HCT116 (cell line): ENCODE measurements at places on chromosomes 3 and 15. TPM values are rescaled to one million over a fixed set of nuclear protein-coding genes. Genes with fewer than 3 reads are reported as not detected.

The CHRNA7 gene
- total RNA-seq = 6.8 TPM

GRCh38 chr15:58438956-58439355 is 7.2 kb downstream of the LIPC start:
- H3K4me3 ChIP-seq = no peak overlapping the region
- peak overlapping the region; percentile 98 for H3K27ac ChIP-seq
- DNase-seq = peak; percentile 60
- H3K4me1 ChIP-seq = peaks cover 54% of the 10 kb centered on the region
- no peaks in the 10 kb centered on the region for H3K27me3 ChIP-seq
- H3K36me3 ChIP-seq = no peaks in the 10 kb centered on the region

GRCh38 chr3:149648525-149648924 is 9.3 kb downstream of the WWTR1 start:
- H3K36me3 ChIP-seq = peaks cover 12% of the 10 kb centered on the region
- no peaks in the 10 kb centered on the region for H3K27me3 ChIP-seq
- peaks cover 32% of the 10 kb centered on the region for H3K4me1 ChIP-seq
- no peak overlapping the region for H3K4me3 ChIP-seq
- no peak for DNase-seq
- no peak overlapping the region for H3K27ac ChIP-seq

DNA sequence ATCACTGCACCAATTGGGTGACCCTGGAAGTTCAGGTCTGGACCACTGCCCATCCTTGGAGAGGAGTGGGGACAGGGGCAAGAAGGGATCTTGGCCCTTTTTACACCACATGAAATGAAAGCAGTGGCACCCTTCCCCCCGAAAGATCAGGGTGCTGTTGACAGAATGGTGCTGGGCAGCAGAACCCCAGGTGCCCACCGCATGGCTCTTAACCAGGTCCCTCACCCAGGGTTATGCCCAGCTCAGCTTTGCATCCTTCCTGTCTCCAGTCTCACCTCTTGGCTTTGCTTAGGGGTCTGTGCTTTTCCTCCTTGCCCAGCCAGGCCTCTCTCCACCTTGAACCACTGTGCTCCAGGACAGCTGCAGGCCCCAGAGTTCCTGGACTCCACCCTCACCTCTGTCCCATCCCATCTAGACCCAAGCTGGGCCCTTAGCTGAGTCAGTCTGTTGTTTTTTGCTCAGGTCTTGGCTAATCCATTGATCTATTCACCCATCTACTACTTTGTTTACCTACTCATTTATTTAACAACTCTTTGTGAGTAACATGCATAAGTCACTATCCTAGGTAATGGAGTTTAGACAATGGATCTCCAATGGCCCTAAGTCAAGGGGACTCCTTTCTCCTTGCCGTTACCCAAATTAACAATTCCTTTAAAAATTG is 77.1 kb upstream of the PRR23E start:
- no peak overlapping the region for H3K27ac ChIP-seq
- H3K4me3 ChIP-seq = no peak overlapping the region
- DNase-seq = no peak
- no peaks in the 10 kb centered on the region; the same call in 1 of the 2 replicates for H3K27me3 ChIP-seq

- DNase-seq = no peak
- H3K4me3 ChIP-seq = no peak overlapping the region
- H3K27ac ChIP-seq = no peak overlapping the region
- no peaks in the 10 kb centered on the region for H3K4me1 ChIP-seq
- H3K27me3 ChIP-seq = no peaks in the 10 kb centered on the region
Measured at GRCh38 chr15:32918547-32918946, 200.7 kb downstream of the GREM1 start.

The IL17RB gene
- 8.3 TPM for total RNA-seq

The SLITRK3 gene
- total RNA-seq = not detected

The POC1A gene
- total RNA-seq = 34.0 TPM

DNA sequence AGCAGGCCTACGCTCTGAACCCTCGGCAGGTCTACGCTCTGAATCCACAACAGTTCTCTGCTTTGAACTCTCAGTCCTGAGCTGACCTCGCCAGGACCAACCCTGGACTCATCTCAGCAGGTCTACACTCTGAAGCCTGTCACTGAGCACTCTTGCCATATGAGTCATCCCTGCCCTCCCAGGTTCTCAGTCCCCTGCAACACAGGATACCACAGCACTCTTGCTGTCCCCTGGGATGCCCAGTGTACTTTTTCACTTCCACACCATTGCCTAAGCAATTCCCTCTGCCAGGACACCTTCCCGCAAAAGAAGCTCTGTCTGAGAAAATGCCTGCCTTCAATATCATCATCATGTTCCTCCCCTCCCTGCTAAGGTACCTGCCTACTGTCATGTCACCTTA is 42.0 kb downstream of the NUP210 start:
- H3K4me3 ChIP-seq = no peak overlapping the region
- no peak for DNase-seq
- no peak overlapping the region for H3K27ac ChIP-seq
- no peaks in the 10 kb centered on the region; the same call in 1 of the 2 replicates for H3K4me1 ChIP-seq
- no peaks in the 10 kb centered on the region for H3K27me3 ChIP-seq
- H3K36me3 ChIP-seq = peaks cover 29% of the 10 kb centered on the region

The C3orf18 gene
- total RNA-seq = 10.1 TPM

The SAMMSON gene
- not detected for total RNA-seq

- no peak for DNase-seq
- peaks cover 4% of the 10 kb centered on the region for H3K36me3 ChIP-seq
- no peak overlapping the region for H3K4me3 ChIP-seq
Measured at GRCh38 chr3:133828576-133829309, 23.1 kb downstream of the SRPRB start.

DNA sequence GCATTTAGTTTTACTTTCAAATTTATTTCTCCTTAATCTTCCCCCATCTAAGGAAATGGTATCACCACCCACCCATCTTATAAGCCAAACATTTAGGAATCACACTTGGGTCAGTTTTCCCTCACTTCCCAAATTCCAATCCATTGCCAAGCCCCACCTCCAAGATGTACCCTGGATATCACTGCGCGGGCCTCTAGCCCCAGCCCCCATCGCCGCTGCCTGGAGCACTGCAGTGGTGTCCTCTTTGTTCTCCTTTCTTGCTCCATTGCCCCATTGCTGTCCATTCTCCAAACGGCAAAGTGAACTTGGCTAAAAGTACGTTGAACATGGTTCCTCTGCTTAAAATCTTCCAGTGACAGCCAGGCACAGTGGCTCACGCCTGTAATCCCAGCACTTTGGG is 267.8 kb downstream of the SHOX2 start:
- H3K4me1 ChIP-seq = no peaks in the 10 kb centered on the region
- H3K27ac ChIP-seq = no peak overlapping the region
- no peak overlapping the region for H3K4me3 ChIP-seq
- H3K36me3 ChIP-seq = no peaks in the 10 kb centered on the region
- no peaks in the 10 kb centered on the region for H3K27me3 ChIP-seq

The ZNF620 gene
- total RNA-seq = 10.2 TPM

GRCh38 chr3:180176059-180176458 is 139.3 kb upstream of the PEX5L start:
- H3K4me1 ChIP-seq = no peaks in the 10 kb centered on the region
- no peak overlapping the region for H3K27ac ChIP-seq
- H3K27me3 ChIP-seq = peaks cover 8% of the 10 kb centered on the region

The PAQR5 gene
- total RNA-seq = 34.0 TPM

- no peaks in the 10 kb centered on the region for H3K4me1 ChIP-seq
- H3K4me3 ChIP-seq = no peak overlapping the region
Measured at GRCh38 chr3:43366481-43366880, 80.1 kb downstream of the SNRK start.

DNA sequence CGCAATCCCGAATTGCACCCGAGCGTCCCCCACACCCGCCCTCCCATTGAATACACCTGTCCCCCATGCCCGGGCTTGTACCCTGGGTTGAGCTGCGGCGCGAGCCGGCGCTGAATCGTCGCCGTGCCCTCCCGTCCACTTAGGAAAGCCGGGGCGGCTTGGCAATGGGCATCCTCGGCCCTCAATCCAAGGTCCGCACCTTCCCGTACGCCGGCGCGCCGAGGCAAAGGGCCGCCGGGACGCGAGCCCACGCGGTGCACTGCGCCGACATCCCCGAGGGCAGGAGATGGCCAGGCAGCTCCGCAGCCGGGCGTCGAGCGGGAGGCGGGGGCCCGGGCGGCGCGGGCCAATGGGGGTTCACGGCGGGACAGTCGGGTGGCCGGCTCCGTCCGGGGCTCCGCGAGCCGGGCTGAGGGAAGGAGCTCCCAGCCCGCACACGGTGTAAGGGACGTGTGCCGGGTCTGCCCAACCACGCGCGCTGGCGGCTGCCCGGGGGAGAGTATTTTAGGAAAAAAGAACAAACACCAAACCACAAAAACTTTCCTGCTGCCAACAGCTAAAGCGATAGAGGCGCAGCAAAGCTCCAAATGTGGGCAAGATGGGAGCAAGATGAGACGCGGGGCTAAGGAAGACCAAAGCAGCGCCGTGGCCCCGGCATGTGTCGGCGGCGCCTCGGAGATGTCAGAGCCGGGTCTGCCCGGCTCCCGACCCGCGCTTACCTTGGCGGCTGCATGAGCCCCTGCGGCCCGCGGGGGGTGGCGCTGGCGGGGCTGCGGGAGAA is 621 bp downstream of the RGMA start:
- H3K27me3 ChIP-seq = peaks cover 35% of the 10 kb centered on the region
- H3K4me1 ChIP-seq = no peaks in the 10 kb centered on the region
- DNase-seq = no peak
- no peaks in the 10 kb centered on the region for H3K36me3 ChIP-seq
- H3K4me3 ChIP-seq = no peak overlapping the region
- H3K27ac ChIP-seq = no peak overlapping the region

GRCh38 chr15:97966924-97967620 is 6.6 kb downstream of the ARRDC4 start:
- peaks cover 24% of the 10 kb centered on the region for H3K36me3 ChIP-seq
- H3K27ac ChIP-seq = no peak overlapping the region
- no peak overlapping the region for H3K4me3 ChIP-seq
- no peaks in the 10 kb centered on the region for H3K4me1 ChIP-seq

The FBXO40 gene
- not detected for total RNA-seq

DNA sequence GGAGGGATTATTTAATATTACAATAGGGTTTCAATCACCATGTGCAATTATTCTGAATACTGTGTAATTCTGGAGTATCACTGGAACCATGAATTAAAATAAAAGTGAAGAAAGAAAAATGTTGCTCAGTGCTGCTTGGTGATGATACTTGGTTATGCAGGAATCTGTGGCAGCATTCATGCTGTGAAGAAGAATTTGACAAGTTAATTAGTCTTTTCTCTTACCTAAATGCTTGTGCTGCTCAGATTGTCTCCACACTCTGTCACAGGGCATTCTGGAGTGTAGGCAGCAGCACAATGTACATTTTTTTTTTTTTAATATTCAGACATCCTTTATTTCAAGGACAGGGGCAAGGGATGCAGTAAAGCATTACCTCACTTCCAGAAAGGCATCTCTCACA is 749.3 kb upstream of the CADM2 start:
- DNase-seq = no peak
- no peak overlapping the region for H3K27ac ChIP-seq
- H3K27me3 ChIP-seq = no peaks in the 10 kb centered on the region
- no peaks in the 10 kb centered on the region for H3K36me3 ChIP-seq

DNA sequence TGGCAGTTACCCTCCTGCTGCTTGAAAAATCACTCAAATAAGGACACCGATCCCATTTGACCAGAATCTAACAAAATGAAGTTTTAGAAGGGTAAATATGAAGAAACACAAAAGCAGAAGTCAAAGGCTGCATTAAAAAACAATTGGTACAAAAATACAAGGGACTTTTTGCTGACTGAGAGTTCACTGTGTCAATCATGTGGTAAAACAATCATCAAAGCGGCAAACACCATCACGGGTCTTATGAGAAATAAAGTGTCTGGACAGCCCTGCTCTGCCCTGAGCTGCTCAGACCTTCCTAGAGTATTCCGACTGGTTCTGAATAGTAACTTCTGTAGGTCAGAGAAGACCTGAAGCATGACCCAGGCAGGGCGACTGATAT is 137.2 kb upstream of the RAD18 start:
- H3K4me1 ChIP-seq = no peaks in the 10 kb centered on the region
- no peak for DNase-seq
- no peak overlapping the region for H3K4me3 ChIP-seq
- H3K36me3 ChIP-seq = no peaks in the 10 kb centered on the region
- H3K27me3 ChIP-seq = peaks cover 3% of the 10 kb centered on the region; the same call in 1 of the 2 replicates
- H3K27ac ChIP-seq = no peak overlapping the region

DNA sequence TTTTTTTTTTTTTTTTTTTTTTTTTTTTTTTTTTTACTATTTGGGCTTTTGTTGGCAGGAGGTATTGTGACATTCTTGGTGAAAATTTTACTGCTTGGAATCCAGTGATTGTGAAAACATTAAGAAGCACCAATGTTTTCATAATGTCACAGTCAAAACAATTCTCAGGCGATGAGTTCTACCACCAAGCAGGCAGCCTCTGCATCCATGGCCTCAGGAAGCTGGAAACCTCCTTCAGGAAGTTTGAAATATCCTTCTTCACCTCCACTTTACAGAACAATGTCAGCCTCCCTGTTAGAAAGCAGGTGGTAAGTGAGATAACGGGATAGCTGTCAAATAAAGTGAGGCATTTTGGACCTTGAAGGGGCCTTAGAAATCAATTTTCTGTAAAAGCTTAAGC is 98.3 kb downstream of the MEX3B start:
- DNase-seq = no peak
- H3K36me3 ChIP-seq = no peaks in the 10 kb centered on the region
- no peaks in the 10 kb centered on the region for H3K4me1 ChIP-seq
- no peaks in the 10 kb centered on the region for H3K27me3 ChIP-seq

GRCh38 chr3:125212091-125212508 is 448 bp downstream of the SLC12A8 start:
- H3K4me3 ChIP-seq = peak overlapping the region; percentile 76
- DNase-seq = no peak
- no peaks in the 10 kb centered on the region for H3K27me3 ChIP-seq
- peak overlapping the region; percentile 54 for H3K27ac ChIP-seq
- no peaks in the 10 kb centered on the region for H3K36me3 ChIP-seq
- peaks cover 47% of the 10 kb centered on the region for H3K4me1 ChIP-seq

The KNG1 gene
- total RNA-seq = 0.25 TPM

DNA sequence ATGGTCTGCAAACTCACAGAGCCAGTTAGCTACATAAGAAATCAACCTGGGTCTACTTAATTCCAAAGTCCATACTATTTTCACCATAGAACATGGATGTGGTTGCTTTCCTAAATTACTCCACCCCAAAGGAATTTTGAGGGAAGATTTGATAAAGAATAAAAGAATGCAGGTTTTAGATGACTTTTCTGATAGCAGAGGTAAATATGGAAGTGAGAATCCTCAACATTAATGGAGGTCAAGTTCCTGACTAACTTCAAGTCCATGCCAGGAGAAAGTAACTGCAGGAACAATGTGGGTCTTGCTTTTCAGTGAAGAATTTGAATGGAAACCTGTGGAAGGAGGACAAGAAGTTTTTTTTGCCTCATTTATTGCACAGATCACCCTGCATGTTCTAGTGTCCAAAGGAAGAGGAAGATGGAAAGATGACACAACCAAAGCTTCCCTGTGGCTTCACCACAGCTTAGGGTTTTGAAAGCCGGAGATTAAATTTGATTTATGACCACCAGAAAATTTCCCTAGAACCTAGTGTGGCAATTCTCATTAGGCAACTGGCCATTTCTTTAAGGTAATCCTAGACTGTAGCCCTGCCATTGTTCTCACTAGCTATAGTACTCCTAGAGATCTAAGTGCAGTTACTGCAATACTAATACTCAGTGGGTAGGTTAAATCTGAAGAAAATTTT is 429.7 kb downstream of the RAP2B start:
- H3K27me3 ChIP-seq = no peaks in the 10 kb centered on the region
- no peak overlapping the region for H3K4me3 ChIP-seq
- H3K36me3 ChIP-seq = no peaks in the 10 kb centered on the region
- no peak for DNase-seq
- no peak overlapping the region for H3K27ac ChIP-seq
- no peaks in the 10 kb centered on the region for H3K4me1 ChIP-seq
